ENCODE measurements at places on chromosomes 12 and 14. TPM values are rescaled to one million over a fixed set of nuclear protein-coding genes. Genes with fewer than 3 reads are reported as not detected.

- no peak for DNase-seq
Measured at GRCh38 chr12:79233341-79233781, 368.8 kb downstream of the SYT1 start.

GRCh38 chr14:64388533-64389285, 556 bp downstream of the MTHFD1 start:
- no peak for DNase-seq

DNA sequence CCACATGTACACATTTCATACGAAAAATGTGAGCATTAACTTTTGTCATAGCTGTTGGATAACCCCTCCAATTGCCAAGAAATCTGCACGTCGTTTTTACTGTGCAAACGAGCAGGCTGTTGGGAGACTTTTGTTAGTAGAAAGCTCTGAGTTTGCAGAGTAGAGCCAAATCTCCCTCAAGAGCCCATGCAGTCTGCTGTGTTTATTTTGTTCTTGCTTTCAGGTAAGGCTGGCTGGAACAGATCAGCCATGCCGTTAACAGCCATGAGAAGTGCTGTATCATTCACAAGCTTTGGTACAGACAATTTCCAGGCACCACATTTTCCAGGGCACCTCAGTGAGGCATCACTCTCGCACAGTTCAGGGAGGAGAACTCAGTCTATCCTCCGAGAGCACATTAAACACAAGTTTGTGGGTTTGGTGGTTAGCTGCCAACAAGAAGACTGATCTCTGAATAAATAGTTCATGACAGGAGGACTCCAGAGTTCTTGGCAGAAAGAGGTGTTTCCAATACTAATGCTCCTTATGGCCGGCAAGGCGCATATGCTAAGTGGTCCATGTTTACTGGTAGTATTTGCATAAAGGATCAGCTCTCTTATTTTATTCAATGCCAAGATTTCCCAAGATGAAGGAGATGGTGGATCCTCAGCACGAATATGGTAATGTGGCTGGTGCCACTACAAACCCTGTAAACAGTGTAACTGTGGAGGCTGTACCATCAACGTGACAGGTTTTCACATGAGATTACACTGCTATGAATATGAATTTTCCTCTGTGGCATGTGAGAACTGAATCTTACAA, 30.3 kb upstream of the PELI2 start:
- no peak for DNase-seq

DNA sequence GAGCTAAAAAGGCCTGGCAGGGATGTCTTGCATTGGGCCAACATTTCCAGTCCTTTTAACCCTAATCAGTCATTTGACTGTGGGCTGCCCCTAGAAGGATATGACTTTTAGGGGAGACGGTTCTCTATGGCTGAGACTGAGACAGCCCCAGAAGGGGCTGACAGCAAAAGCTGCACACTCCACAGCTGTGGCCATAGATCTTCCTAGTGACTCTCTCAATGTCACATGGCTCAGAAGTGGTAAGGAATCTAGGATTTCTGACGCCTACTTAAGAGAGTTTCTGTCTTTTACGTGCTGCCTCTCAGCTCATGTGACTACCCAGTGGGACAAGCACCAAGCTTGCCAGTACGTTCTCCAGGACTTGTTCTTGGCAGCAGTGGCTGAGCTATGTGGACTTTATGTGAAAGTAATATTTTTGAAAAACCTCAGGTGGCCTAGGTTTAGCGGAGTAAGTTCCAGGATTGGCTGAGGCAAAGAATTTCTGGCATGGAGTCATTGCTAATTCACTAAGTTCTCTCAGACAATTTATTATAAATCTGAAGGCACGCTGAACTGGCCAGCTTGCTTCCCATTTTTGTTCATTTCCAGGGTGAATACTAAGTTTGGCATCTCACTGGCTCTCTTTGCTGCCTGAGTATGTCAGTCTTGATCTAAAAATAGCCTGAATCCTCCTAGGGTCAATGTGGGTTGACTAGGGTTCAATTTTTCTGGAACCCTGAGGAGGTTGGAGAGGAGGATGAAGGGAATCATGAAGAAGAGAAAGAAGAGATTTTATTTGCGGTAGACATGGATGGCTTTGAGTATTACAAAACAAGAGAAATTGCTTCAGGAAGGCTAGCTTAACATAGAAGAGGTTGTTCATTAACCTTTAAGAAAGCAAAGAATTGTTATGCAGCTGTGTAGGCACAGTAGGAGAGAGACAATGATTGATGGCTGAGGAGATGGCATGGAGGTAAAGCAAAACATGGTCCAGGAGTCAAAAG, 271.8 kb downstream of the AEBP2 start:
- DNase-seq = no peak

DNA sequence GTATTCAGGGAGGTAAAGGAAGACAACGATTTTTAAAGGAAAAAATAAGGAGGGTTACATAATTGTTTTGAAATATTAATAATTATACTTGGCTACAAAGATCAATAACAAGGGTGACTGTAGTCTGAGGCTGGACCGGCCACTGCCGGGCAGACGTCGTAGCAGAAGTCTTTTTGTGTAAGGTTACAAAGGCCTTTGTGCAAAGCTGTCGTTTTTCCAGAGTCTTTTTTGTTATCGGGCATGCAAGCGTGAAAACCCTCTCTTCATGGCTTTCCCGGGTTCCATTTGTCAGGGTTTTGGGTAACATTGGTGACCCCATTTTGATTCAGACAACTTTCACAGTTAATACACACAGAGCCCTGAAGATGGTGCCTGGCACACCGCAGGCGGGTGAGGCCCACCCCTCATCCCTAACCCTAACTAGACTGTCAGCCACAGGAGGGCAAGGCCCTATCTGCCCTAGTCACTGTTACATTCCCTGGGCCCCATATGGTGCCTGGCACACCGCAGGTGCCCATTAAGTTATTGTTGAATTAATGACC, 31.3 kb downstream of the RILPL1 start:
- no peak for DNase-seq

DNA sequence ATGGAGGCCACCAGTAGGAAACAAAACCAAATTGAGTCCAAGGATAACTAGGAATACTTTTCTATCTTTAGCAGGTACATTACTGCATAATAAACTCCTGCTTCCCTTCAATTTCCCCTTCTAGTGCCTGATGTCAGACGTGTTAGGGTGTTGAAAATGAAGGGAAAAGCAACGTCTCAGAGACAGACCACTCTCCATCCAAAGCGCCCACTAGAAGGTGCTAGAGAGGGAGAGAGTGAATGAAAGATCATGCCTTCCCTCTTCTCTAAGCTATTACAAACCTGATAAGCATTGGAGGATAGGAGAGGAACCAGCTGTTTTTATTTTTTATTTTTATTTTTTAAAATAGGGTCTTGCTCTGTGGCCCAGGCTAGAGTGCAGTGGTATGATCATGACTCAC, 64.1 kb downstream of the ZNF641 start:
- no peak for DNase-seq

DNA sequence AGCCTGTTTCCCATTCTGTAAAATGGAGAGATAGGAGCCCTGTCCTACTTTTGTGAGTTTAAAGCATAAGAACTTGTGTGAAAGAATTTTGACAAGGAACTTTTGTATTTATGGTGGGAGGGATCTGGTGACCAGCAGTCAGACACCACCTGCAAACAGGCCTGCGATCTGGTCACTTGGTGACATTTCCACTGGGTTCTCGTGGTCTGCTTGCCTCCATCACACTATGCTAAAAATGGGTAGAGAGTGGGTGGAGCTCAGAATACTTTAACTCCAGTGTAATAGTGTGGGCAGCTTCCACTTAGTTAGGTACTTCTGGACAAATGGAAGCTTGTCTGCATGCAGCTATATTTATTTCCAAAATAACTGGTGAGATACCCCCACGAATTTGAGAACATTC, 26.5 kb upstream of the PLXNC1 start:
- no peak for DNase-seq

GRCh38 chr12:65868133-65868705, 43.9 kb downstream of the HMGA2 start:
- DNase-seq = no peak

DNA sequence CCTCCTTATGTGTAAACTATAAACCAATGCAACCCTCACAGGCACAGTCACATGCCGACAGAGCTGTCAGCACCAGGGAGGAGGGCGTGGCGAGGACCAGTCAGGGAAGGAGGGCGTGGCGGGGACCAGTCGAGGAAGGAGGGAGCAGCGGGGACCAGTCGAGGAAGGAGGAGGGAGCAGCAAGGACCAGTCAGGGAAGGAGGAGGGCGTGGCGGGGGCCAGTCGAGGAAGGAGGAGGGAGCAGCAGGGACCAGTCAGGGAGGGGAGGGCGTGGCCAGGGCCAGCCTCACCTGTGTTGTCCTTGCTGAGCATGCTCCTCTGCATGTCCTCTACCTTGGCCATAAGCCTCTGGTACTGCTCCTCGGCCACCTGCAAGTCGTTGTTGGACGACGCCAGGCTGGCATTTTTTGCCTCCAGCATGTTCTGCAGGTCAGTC, 24.2 kb downstream of the GOLGA3 start:
- DNase-seq = no peak

The SERPINA12 gene
- not detected for total RNA-seq

The PTGDR gene
- 1.9 TPM for total RNA-seq

The PYGL gene
- 25.5 TPM for total RNA-seq

The CATSPERB gene
- total RNA-seq = 1.1 TPM

The LYZ gene
- total RNA-seq = 12.3 TPM
